ENCODE measurements at places on chromosomes 7 and 10.

DNA sequence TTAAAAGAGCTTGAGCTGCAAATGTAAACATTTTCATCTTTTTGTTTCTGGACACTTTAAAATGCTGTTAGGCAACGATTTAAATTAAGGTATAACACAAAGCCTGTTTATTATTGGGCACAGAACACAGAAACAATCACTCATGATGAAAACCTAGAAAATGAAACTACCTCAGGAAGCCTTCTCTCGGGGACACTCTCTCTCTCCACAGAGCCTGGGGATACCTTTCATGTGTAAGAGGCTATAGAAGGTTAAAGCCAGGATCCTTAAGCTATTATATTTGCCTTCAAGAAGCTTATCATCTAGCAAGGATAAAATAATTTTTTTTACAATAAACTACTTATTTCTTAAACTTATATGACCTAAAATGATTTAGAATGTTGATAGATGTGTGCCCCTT, 194.1 kb downstream of the SKAP2 start:
- no peak for DNase-seq

DNA sequence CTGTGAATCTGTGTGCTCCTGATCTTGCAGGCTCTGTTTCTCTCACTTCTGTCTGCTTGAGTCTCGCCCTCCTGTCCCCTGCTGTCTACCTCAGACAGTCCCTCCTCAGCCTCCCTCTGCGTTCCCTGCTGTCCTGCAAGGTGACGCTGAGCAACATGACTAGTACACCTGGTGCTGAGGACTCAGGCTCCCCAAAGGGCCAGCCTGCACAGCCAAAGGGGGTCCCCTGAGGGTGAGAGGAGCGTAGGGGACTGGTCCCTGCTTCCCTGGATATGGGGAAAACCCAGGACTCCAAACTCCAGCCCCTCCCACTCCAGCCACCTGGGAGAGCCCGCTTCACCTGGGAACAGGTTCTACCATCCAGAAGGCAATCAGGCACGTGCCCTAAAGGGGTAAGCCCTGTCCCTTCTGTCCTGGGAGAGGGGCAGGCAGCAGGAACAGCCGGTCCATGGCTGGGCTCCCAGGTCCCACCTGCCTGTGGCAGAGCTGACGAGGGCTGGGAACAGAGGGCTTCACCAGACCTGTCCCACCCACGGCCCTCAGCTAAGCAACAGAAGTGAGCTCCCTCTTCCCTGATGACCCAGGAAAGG, 156.5 kb downstream of the UBE2H start:
- no peak for DNase-seq

DNA sequence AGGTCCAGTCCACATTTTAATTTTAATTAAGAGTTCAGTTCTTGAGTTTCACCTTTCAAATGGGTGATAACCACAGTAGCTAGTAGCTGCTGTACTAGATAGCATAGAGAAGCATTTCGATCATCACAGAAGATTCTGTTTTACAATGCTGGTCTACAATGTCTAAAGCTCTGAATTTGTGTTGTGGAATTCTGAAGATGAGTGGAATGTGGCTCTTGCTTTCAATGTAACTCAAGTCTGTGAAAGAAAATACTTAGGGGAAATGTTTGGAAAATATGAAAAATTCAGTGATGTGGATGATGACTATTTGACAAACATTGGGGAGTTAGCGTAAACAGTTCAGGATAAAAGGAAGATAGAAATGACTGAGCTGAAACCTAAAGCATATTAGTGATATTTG, 139.4 kb downstream of the GNAT3 start:
- no peak for DNase-seq

DNA sequence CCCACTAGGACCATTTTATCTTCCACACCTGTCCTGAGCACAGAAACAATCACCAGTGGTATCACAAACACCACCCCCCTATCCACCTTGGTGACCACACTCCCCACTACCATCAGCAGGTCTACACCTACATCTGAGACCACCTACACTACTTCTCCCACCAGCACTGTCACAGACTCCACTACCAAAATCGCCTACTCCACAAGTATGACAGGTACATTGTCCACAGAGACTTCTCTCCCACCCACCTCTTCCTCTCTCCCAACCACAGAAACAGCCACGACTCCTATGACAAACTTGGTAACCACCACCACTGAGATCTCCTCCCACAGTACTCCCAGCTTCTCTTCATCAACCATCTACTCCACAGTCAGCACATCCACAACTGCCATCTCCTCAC, 3.3 kb downstream of the MUC3A start:
- no peak for DNase-seq

DNA sequence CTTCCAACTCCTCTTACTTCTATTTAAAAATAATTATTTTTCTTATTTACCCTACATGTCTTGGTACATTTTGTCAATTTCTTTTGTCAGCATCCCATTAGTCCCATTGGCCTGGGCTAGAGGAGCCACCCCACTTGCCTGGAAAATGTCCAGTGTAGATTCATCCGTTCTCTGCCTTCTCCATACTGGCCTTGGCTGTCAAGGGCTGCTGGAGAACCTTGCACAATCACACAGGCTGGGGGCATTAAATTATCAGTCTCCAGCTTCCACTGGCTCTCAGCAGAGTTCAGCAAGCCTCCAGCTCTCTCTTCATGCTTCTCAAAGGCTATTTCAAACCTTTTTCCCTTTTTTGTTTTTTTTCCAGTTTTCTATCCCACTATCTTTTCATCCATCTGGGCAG, 13.8 kb upstream of the ZCCHC24 start:
- DNase-seq, result no peak

- DNase-seq, result no peak
These were observed 5.4 kb downstream of the TNRC18 start for GRCh38 chr7:5418285-5418582.

GRCh38 chr7:107394831-107395230, 75.0 kb upstream of the GPR22 start:
- no peak for DNase-seq

GRCh38 chr10:62456611-62457101, 82.5 kb downstream of the ZNF365 start:
- no peak for DNase-seq

DNA sequence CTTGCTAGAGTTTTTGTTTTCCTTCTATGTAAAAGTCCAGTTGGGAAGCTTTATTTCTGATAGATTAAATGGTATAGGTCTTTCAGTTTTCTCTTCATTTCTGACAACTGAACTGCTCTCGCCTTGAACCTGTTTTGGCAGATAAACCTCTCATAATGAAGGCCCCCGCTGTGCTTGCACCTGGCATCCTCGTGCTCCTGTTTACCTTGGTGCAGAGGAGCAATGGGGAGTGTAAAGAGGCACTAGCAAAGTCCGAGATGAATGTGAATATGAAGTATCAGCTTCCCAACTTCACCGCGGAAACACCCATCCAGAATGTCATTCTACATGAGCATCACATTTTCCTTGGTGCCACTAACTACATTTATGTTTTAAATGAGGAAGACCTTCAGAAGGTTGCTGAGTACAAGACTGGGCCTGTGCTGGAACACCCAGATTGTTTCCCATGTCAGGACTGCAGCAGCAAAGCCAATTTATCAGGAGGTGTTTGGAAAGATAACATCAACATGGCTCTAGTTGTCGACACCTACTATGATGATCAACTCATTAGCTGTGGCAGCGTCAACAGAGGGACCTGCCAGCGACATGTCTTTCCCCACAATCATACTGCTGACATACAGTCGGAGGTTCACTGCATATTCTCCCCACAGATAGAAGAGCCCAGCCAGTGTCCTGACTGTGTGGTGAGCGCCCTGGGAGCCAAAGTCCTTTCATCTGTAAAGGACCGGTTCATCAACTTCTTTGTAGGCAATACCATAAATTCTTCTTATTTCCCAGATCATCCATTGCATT, 27.1 kb downstream of the MET start:
- DNase-seq, result no peak

- peak; percentile 36 for DNase-seq
These were observed 10.1 kb upstream of the MET start for GRCh38 chr7:116661865-116662264.

DNA sequence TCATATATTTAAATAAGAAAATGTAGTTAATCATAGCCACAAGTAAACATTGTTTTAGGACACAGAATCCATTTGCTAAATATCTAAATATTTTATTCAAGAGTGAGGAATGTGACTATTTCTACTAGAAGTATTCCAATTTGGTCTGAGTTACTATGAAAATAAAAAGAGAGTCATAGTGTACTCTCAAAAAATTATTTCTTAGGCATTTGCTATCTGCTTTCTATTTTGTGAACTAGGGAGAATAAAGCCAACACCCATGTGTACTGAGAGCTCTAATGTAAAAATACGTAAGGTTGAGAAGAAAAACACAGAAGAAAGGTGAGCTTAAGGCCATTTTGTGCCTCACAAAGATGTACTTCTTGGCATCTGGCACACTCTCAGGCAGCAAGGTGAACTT, 38.3 kb downstream of the PRTFDC1 start:
- no peak for DNase-seq

DNA sequence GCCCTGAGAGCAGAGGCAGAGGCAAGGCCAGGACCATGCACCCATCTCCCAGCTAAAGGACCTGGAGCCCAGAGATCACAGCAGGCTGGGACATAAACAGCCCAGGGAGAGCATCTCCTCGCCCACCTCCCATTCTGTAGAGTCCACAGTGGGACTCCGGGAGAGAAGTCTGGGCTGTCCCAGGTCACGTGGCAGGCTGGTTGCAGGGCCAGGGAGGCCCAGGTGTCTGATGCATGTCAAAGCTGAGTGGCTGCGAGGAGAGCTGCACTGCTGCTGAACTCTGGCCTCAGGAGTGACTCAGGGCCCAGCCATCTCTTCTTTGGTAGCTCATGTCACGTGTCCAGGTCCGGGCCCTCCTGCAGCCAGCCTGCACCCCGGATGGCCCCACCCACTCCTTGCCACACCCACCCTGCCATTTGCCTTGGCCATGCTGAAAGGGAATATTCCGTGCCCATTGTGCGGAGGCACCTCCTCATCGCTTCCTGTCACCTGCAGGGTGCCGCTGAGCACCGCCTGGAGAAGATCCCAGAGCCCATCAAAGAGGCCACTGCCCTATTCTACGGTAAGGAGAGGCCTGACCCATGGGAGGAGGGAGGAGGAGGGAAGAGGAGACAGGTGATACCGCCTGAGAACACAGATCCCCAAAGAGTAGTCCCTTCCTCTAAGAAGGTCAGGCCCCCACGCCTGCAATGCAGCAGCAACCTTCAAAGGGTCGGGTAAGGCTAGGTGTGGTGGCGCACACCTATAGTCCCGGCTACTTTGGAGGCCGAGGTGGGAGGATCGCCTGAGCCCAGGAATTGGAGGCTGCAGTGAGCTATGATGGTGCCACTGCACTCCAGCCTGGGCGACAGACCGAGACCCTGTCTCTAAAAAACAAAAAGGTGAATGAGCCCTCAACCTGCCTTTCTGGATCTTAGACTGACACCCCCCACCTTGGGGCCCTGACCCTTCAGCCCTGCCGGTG, 12.6 kb upstream of the SH2B2 start:
- no peak for DNase-seq

DNA sequence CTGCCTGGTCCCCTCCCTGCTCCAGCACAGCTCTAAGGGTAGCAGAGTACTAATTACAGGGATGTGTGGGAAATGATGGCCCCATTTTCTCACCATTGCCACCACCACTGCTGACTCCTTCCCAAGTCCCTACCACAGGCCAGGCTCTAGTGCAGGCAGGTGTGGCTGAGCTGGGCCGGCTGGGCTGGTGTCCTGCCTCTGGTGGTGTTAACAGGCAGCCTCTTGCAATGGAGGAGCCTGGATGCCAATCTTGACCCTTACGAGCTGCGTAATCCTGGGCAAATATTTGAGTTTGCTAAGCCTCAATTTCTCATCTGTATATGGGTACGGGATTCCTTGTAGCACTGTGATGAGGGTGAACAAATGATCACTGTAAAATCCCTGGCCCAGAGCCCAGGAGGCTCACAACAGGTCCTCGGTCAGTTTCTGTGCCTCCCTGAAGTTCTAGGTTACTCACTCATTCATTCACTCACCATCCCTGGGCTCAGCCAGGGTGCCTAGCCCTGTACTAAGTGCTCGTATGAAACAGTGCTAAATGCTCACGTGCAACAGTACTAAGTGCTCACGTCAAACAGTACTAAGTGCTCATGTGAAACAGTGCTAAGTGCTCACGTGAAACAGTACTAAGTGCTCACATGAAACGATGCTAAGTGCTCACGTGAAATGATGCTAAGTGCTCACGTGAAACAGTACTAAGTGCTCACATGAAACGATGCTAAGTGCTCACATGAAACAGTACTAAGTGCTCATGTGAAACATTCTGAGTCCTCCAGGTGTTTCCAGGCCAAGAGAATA, 2.3 kb upstream of the FZD9 start:
- DNase-seq, result no peak

DNA sequence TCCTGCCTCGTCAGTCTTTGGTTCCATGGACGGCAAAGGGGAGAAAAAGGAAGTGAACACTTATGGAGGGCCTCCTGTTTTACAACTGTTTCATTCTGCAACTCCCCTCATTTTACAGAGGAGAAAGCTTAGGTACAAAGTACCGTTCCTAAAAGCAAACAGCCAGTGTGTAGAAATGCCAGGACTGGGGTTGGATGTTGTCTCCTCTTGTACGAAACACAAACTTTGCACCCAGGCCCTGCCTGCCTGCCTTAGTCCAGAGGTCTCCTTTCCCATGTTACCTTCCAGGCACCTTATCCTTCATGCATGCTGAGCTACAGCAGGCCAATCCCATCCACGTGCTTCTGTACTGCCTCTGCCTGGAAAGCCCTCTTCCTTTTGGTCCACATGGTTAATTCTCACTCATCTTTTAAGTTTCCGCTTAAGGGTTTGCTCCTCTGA, 86.0 kb downstream of the ICA1 start:
- no peak for DNase-seq

DNA sequence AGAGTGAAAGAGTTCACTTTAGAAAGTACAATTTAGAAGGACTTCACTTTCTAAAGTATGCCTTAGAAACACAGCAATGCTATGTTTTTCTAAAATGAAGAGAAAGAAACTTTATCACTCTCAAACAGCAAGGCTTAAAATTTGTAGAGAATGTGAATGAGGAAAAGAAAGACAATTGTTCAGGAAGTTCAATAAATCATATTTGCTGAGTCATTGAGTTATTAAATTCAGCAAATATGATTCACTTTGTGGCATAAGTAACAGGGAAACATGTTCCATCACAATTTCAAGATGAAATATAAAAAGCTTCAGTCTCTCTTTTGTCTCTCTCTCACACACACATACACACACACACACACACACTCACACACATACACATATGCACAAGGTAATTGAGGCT, 187.9 kb downstream of the PCDH15 start:
- no peak for DNase-seq
